ENCODE measurements at places on chromosomes 1 and 21.

GRCh38 chr1:230972855-230973271 is 5.8 kb downstream of the TTC13 start:
- DNase-seq = no peak

GRCh38 chr21:31172328-31172727 is 134.1 kb upstream of the KRTAP19-8 start:
- DNase-seq = no peak

DNA sequence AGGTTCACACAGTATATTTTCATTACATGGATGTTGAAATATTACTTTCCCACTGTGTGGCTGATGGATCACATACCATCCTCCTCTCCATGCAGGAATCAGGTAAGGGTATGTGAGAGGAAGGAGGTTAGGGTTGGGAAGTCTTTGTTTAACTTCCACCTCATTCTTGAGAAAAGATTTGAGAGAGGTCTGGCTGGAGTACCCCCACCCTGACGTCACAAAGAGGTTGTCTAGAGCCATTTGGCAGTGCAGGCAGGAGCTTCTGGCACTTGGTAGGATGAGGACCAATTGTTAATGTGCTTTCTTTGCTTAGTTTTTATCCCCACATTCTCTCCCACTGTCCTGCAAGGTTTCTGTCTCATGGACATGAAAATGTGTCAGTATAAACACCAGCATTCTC is 356.6 kb downstream of the DSCAM start:
- no peak for DNase-seq

DNA sequence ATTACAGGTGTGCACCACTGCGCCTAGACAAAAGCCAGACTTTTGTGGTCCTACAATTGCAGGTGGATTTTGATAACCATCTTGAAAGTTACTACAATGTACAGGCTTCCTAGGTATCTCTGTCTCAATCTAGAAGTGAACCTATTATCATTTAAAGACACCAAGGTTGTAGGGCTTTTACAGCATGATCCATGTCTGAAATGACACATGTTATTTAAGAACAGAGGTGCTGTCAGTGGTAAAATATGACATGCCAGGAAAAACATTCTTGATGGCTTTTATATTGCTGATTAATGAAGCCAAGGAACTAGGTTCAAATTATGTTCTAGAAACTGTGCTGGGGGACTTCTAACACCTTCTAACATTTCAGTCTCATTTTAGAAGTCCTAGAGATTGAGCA is 253.1 kb downstream of the SDCCAG8 start:
- DNase-seq = no peak

DNA sequence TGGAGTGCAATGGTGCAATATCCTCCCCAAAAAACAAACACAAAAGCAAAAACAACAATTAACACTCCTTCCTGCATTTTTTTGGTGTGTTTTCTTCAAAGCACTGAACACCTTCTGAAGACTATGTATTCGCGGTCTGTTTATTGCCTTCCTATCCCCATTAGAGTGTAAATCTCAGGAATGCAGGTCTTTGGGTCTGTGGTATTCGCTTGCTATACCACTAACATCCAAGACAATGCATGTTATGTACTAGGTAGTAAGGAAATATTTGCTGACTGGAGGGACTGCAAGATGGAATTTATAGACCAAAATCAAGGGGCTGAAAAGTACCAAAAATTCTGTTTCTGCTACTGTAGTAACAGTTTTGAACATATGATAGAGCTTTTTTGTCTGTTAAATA is 299.4 kb downstream of the RYR2 start:
- DNase-seq = no peak

DNA sequence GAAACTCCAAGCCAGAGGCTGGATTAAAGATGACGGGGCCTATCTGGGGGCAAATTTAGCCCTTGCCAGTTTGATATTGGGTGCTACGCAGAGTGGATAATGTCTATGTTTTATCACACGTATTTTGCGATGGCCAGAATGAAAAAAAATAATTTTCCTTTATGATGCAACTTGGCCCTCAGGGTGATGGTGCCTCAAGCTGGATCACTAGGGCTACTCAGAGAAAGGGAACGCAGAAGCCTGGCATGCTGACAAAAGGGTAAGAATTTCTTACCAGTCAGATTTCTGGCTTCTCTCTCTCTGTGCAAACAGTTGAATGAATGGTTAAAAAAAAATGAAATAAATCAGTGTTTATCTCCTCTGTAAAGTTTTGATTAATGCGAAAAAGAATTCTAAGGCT is 32.6 kb upstream of the NEK2 start:
- DNase-seq = no peak

Measured in SHP77 (cell line).